ENCODE measurements at places on chromosomes 4 and X.

DNA sequence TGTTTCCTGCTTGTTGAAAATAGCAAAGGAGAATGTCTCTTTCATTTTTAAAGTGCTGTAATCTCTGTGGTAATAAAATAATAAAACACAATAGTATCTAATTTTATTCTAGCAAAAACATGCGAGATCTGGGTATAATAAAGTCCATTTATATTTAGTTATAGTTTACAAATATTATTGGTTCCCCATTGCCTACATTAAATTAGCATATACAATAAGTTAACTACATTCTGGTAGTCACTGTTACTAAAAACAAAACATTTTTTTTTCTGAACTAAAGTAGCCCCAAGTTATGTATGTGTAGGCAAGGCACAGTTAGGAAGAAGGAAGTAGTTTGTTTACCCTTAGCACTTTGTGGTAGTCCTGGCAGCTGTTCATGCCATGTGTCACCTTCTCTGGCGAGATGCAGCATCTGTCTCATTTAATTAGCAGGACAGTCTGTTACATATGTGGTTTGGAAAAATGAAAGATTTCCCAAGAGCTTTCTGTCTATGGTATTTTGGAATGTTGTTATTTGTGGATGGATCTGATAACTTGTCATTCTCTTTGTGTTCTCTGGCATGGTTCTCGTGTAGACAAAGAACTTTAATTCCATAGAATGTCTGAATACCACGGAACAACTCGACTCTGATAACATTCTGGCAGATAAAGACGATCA is 231.3 kb upstream of the PITX2 start:
- DNase-seq, result no peak

DNA sequence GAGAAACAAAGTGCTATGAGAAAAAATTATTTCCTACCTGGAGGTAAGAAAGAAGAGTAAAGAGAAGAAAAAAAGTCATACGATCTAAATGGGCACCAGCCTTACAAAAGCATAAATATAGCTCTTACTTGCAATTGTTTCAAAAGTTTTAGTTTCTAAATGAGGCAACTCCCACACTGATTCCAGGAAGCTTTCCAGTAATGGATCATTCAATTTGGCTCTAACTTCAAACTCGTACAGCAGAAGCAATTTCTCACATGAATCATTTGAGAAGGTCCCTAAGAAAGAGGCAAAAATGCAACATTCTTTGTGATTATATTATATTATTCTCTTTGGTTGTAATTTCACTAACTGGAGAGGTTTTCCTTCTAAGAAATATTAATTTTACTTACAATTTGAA is 109.9 kb downstream of the DLG3 start:
- DNase-seq, result no peak

DNA sequence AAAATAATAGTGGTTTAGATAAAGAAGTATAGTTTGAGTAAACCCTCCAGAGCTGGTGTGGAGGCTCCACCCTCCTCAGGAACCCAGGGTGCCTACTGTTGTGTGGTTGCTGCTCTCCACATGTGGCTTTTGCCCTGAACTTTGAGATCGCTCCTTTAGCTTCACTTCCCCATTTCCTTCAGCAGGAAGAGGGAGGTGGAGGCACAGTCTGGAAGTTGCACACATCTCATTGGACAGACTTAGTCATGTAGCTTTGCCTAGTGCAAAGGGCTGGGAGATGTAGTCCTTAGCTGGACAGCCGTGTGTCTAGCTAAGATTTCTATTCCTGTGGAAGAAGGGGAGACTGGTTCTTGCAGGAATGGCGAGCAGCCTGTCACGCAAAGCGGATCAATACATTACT is 37.9 kb downstream of the RGS12 start:
- DNase-seq, result no peak

DNA sequence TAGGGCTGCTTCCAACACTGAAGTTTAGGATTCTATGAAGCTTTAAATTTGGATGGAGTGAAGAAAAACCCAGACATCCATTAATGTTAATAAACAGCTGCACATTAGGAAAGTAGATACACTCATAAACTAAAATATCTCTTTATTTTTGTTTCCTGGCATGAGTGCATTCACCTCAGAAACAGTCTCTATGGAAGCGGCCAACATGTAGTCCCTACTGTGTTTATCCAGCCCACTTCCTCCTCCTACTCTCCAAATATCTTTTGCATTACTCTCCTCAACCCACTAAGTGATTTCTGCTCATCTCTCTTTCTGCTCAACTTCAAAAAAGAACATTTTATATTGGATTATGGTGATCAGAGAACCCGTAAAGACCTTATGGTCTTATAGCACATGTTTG is 180.3 kb upstream of the MXRA5 start:
- no peak for DNase-seq

- DNase-seq, result no peak
Measured at GRCh38 chr4:80196259-80196921, 913 bp upstream of the PRDM8 start.

DNA sequence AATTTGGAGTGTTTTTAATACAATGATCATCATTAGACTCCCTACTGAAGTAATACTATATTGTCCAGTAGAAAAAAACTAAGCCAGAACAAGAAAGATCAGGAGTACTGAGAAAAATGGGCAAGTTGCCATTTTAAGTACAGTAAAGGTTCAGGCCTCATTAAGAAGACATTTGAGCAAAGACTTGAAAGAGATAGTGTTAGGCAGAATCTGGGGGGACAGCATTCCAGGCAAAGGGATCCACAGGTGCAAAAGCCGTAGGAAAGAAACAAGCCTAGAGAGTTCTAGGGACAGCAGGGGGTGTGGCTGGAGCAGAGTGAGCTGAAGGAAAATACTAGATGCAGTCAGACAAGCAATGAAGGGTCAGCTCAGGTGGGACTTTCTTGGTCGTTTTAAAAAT is 58.1 kb upstream of the INTU start:
- no peak for DNase-seq

GRCh38 chr4:167380964-167381363 is 146.7 kb upstream of the SPOCK3 start:
- no peak for DNase-seq

GRCh38 chr4:153364061-153364460 is 19.6 kb downstream of the MND1 start:
- no peak for DNase-seq

DNA sequence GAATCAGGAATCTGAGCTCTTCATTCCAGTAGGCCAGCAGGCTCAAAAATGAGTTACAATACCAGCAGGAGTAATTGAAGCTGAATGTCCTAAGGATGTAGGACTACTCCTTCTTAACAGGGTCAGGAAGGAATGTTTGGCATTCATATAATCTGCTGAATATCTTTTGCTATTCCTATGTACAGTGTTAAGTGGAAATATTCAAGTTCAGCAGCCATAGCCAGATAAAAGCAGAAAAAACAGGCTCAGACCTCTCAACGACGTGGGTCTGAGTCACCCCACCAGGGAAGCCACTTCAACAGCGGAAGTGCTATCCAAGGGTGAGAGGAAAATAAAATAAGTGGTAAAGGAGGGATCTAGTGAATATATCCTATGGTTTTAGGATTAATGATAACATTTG is 577.0 kb downstream of the SPOCK3 start:
- DNase-seq, result no peak

GRCh38 chrX:106964290-106964689 is 35.7 kb downstream of the MORC4 start:
- DNase-seq, result no peak

DNA sequence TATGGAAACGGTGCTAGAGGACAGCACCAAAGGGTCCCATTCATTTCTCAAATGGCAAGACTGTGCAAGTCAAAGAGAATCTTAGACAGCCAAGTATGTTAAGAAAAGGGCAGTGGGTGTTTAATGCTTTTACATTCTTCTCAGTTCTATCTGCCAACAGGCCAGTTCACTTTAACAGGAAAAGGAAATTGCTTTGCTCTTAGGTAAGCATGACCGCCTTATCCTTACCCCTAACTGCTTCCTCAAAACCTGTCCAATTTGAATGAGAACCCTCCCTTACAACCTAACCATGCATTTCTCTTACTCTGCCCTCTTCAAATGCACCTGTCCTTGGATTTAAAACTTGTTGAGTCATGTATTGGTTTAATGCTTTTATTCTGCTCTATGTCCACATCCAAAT is 44.5 kb upstream of the BLTP1 start:
- DNase-seq, result no peak
